Umbilical cord (tissue), 2 donors: ENCODE measurements at places on chromosomes 6 and 20. TPM values are rescaled to one million over a fixed set of nuclear protein-coding genes. Genes with fewer than 3 reads are reported as not detected.

The NDUFAF5 gene
- total RNA-seq = 23.6 TPM

The ENTPD6 gene
- total RNA-seq = 16.1 TPM

The MROH8 gene
- total RNA-seq = 2.4 TPM

DNA sequence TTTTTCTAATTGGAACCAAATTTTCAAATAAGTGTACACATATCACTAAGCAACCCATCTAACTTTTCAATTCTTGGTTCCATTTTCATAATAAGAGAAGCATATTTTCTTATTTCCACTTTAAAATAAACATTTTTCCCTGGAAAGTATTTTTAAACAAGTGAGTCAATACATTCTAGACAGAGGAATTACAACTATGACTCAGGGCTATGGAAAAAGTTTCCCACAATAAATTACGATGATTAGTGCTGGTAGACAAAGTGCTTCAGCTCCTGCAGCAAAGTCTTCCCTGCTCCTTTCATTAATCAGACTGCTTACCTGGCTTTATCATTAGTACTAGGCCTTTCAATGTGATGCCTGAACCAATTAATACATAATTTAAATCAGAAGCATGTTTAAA lies 322.5 kb downstream of the HACE1 start:
- peak; percentile 75 for DNase-seq

DNA sequence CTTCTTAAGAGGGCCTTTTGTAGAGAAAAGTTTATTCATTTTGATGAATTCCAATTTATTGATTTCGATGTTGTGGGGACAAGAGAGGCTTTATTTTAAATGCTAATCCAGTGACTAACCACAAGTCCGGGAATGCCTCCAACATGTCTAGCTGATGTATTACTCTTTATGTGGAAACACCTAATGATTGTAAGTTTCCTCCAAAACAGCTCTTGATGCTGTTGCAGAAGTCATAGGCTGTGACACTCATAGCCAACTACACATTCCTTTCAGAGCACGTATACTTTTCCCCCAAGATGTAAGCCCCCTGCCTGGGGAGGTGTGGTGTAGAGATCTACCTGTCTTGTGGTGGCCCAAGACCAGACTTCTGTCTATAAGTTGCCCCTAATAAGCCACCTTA lies 61.3 kb upstream of the RNF24 start:
- no peak for DNase-seq

- DNase-seq = no peak
Observed at GRCh38 chr6:56242346-56242745, 5.0 kb downstream of the COL21A1 start.

DNA sequence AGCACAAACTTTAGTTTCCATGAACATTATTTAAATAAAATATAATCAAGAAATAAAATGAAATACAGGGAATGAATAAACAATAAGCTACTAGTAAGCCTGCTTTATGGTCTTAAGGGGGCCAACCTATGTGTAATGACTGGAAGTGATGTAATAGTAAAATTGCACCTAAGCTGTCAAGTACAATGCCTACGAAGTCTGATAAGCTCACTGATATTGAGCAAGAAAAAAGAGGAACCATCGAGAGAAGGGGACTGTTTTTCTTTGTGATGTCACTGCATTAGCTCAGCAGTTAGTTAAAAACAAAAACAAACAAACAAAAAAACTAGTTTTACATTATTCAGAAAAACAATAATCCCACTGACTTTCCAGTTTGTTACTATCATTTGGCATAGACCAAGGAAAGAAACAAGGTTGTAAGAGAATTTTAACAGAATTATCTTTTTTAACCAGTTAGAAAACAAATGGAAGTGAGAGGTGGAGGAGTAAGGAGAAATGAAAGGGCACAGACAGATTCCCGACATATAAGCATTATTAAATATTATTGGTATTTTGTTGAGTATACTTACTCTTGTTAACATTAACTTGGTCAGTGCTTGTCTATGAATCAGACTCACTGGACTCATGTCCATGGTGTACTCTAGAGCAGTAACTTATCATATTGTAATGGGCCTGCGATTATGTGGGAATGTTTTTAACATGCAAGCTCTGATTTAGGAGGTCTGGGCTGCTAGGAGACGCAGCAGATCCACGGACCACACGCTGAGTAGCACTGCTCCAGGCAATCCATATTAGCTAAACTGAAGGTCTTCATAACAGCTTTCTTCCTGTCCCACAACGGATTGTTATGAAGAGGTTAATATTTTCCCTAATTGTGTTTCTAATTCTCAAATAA lies 99.6 kb upstream of the HMGCLL1 start:
- DNase-seq = peak; percentile 30

- DNase-seq = no peak
Observed at GRCh38 chr6:91167846-91168245, 581.0 kb upstream of the MAP3K7 start.

- DNase-seq = no peak
Observed at GRCh38 chr6:143180826-143181225, 120.1 kb downstream of the AIG1 start.

DNA sequence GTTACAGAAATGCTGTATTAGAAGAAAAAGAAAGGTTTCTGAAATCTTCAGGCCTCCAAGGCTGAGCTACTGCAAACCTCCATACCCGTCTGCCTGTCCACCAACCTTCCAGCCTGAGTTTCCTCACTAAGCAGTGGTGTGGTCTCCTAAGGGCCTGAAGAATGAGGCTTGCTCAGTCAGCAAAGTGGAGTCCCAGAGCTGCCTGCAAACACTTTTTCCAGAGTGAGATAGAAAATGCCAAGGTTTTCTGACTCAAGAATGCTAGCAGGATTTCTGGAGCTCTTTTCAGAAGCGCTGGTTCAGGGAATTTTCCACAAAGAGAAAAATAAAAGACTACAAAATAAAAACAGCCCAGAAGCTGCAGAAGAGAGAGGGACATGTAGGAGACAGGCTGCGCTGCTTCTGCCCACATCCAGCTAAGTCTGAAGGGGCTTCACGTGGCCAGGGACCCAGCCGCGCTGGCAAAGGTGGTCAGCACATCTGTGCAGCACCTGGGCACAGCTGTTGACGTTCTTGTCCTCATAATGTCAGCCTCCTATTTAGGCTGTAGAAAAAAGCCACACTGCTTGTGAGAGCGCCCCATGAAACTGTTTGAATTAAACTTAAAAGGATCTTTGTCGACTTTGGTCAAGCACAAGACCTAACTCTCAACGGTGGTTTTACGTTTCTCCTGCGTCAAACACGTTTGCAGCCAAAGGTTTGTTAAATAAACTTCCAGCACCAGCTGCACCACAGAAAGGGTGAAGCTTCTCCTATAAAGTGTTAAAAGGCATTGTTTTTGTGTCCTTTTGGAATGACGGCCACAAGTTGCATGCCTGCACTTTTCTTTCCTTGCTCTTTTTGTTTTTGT lies 209.0 kb downstream of the THBS2 start:
- peak; percentile 89 for DNase-seq

GRCh38 chr6:49118478-49118877 lies 344.6 kb downstream of the MMUT start:
- no peak for DNase-seq
